ENCODE measurements at places on chromosomes 1 and 21.
A peak's percentile ranks its signal among the peaks of the same experiment; 100 is the strongest.

DNA sequence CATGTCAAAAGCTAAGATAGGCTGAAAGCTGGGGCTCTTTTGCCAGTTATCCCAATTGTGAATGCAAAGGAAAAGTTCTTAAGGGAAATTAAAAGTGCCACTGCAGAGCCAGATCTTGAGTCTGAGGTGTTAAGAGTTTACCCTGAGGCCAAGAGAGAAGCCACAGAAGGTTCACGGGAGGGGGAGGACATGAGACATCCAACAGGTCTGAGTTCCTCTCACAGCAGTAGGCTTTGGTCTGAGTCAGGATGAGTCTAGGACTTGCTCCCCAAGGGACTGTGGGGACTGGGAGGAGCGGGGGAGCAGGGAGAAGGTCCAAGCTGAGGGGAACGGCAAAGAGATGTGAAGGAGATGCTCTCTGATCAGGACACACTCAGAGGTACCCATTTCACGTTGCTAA lies 411.2 kb upstream of the CAMK1G start:
- no peak for DNase-seq

GRCh38 chr1:194161591-194161990 lies 975.2 kb upstream of the B3GALT2 start:
- DNase-seq: no peak

DNA sequence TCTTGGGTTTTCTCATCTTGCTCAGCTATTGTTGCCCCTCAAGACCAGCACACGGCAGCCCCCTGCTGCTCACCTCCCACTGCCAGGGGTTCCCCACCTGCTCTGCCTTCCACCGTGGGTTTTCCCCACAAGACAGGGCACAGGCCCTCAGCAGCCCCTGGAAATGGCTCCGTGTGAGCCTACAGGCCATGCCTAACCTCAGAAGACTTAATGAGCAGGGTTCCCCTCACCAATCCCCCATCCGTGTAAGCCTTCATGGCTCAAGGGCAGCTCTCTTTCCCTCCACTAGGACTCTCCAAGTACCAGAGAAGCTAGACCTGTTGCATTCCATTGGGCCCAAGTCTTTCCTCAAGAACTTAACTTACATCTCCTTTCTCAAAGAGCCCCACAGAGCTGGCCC lies 18.4 kb upstream of the RCAN3 start:
- no peak for DNase-seq

- DNase-seq: no peak
Measured at GRCh38 chr21:42340187-42341050, 10.4 kb downstream of the TFF2 start.

DNA sequence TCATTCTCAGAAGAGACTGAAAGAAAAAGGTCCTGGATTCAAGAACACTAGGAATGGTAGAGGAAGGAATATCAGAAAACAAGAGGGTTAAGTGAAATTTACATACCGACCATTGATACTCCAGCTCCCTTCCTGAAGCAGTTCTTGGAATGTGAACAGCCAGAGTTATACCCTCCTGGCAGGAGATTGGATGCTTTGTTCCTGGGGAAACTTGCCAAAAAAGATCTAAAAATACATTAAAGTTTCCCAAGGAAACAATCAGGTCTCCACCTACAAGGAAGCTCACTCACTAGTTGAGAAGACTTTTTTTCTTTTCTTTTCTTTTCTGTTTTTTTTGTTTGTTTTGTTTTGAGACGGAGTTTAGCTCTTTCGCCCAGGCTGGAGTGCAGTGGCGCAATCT lies 91.1 kb downstream of the HLX start:
- no peak for DNase-seq

- no peak for DNase-seq
Measured at GRCh38 chr1:246147524-246148461, 359.3 kb downstream of the SMYD3 start.

- DNase-seq: no peak
Measured at GRCh38 chr1:20233394-20233793, 47.1 kb upstream of the PLA2G2C start.

- no peak for DNase-seq
Measured at GRCh38 chr1:89746424-89747149, 74.2 kb upstream of the LRRC8D start.

DNA sequence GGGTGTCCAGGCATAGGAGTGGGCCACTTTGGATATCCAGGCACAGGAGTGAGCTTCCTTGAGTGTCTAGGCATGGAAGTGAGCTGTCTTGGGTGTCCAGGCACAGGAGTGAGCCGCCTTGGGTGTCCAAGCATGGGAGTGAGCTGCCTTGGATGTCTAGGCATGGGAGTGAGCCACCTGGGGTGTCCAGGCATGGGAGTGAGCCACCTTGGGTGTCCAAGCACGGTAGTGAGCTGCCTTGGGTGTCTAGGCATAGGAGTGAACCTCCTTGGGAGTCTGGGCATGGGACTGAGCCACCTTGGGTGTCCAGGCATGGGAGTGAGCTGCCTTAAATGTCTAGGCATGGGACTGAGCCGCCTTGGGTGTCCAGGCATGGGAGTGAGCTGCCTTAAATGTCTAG lies 146.3 kb downstream of the C1orf94 start:
- DNase-seq: no peak

GRCh38 chr1:161198897-161199431 lies at the start of gene ADAMTS4:
ADAMTS4 (minus strand) TSS chr1:161199054; CDS start chr1:161198627, 427 bp downstream.
- DNase-seq: no peak

GRCh38 chr1:161073474-161074121 lies 3.9 kb upstream of the ARHGAP30 start:
- no peak for DNase-seq

DNA sequence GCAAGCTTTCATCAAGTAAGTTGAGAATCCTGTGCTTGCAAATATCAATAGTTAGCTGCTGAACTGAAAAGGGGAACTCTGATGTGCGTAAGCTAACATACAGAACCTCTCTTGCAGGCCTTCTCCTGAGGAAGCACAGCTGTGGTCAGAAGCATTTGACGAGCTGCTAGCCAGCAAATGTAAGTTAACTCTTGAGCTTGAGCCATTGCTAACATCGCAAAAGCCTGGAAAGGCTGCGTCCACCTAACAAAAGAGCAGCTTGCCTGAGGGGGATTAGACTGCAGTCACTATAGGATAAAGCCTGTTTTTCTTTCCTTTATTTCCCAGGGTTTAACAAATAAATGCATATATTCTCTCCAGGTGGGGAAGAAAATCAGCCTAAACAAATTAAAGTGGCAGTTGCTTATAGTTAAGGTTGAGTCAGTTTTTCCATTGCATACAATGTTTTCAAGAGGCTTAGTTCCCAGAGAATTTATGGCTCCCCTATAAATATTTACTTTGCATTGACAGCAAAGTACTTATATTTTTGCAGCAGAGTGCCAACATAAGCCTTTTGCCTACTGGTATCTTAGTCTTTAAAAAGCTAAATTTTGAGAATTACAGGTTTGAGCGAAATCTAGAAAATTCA lies 1.5 kb downstream of the RGS2 start:
- peak; percentile 30 for DNase-seq

GRCh38 chr1:174534789-174535188 lies 87.0 kb downstream of the GPR52 start:
- DNase-seq: no peak

GRCh38 chr1:82045221-82045620 lies 244.5 kb downstream of the ADGRL2 start:
- no peak for DNase-seq

All from stimulated activated naive B cell treated with anti-CD40 and anti-IgM and Interleukin-4, amounts not matched to agents 10 μg/mL and 1 μg/mL and 100 μg/mL, for 72 hours (primary cell).